ENCODE measurements at places on chromosomes 3 and 15.

GRCh38 chr3:55525436-55525835, 38.3 kb upstream of the WNT5A start:
- no peak for DNase-seq

- DNase-seq: no peak
These were observed 22.1 kb downstream of the RAB8B start for GRCh38 chr15:63211549-63211948.

DNA sequence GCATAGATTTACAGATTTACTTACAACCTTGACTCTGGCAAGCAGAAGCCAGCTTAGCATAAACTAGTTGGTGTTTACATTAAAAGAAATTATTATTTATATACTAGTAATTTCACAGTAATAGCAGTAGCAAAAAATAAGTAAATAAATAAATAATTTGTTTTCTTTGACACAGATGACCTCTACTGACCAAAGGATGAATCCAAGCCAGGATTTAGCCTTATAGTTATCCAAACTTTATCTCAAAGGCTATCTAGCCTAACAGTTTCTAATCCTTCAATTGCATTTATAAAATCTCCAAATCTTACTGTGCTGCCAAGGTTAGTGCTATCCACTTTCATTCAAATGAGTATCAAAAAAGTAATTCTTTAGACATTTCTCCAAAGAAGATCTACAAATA, 64.3 kb downstream of the FRMD5 start:
- no peak for DNase-seq

- DNase-seq: no peak
These were observed 332.6 kb upstream of the KCNMB2 start for GRCh38 chr3:178203650-178204049.

DNA sequence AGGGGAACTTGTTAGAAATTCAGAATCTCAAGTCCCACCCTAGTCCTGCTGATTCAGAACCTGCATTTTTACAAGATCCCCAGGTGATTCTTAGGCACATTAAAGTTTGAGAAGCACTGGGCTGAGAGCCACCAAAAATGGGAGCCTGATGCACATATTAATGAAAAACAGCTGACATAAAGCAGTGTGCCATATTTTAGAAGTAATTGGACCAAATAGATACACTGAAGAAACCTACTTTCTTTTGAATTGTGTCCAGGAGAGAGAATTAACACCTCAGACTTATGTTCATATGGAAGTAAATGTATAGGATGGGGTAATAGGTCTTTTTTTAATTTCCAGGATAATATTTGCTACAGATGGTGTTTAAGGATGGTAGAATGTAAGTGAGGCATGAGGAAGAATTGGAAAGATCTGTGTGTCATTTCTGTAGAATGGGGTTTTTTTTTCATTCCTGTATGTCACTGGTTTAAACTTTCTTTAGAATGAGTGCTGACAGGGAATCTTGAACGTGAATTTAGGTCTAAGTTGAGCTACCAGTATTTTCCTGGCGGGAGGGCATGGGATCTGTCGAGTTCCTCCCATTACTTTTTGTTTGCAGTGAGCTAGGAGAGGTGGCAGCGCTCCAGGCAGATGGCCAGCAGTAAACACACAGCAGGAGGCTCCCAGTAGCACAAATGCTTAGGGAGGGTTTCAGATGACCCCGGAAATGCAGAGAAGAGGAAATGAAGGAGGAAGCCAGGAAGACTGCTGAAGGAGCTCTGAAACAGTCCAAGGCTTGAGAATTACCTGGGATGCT, 185.6 kb downstream of the PLCL2 start:
- DNase-seq: no peak

- DNase-seq: peak; percentile 88
These were observed 89.0 kb upstream of the STRIT1 start for GRCh38 chr3:155382396-155383042.

GRCh38 chr3:69020424-69020823, 6.9 kb upstream of the EOGT start:
- DNase-seq: no peak

DNA sequence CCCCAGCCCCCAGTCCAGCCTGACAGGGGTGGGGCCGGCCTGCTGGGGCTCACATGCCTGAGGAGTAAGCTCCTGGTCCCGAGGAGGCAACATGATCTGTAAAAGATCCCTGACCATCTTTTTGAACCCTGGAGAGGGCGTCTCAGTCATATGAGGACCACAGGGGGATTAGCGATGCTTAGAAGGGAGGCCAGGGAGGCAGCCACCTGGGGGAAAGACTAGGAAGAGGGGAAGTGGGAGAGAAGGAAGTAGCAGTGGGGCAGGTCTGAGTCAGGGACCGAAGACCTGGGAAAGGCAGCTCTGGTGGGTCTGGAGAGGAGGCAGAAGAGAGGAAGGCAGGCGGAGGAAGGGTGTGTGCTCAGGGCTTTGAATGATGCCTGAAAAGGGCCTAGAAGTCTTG, 18.9 kb downstream of the PIF1 start:
- no peak for DNase-seq

DNA sequence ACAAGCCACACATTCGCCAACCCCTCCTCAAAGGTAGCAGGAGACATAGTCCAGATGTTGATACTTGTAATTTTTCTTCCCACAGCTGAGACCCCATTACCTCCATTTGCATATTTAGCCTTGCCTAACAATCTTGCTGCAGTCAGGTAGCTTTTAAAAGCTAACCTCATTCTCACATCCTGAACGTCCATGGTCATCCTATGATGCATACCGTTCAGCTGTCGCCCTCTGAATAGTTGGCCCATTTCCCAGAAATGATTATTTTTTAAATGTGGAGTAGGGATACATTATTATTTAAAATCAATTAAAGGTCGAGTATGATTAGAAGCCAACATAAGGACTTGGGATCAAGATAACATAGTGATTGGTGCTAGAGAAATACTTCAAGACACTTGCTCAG, 165.0 kb downstream of the MEX3B start:
- DNase-seq: no peak

DNA sequence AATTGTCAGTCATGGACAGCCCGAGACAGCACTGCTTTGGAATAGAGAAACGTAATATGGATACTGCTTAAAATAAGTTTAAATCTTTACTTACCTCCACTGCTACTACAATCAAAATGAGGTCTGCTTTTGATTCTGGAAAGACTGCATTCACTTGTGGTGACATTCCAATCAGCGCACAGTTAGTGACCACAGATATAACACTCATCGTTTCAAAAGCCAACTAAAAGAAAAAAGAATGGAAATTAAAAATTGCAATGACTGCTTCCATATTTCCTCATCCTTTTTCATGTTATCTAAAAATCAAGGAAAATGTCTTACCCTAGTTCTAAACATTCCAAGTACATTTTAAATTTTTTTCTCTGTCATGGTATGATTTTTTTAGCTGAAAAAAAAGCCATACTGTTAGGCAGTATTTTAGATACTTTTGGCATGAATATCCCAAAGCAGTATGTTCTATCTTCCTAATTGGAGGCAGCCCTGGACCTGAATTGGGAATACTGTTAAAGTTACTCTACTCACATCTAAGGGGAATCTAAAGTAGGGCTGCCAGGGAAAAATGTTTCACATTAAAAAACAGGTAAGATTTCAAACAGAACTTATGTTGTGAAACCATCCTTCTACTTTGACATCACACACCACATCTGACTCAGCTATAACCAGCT, 72.1 kb downstream of the ANO10 start:
- no peak for DNase-seq

DNA sequence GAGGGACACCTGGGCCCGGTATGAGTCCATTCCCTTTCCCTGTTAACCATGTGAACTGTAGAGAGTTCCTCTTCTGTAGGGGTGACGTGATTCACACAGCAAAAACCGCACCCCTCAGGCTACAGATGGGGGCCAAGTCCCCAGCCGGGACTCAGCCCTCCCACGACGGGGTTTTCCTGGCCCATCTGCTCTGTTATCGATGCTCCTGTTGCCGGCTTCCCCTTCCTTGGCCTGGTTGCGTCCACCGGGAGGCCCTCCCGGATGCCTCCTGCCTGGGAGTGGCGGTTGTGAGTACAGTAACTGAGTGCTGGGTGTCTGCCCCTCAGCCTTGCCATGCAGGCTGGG, 817 bp upstream of the PLXNA1 start:
- DNase-seq: no peak

DNA sequence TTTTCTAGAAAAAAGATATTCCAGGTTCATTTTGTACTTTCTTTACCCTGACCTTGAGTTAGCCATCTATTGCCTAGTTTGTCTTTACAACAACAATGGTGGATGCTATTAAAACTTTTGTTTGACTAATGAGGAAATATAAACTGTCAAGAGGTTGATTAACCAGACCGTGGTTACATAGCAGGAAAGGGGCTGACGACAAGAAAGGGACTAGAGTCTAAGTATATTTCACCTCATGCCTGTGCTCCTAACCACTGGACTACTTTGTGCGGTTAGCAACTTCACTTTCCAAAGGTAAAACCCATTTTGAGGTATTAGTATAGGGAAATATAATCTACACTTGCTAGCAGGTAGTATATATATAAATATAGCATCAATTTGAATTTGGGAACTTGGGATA, 327.1 kb downstream of the SATB1 start:
- no peak for DNase-seq

DNA sequence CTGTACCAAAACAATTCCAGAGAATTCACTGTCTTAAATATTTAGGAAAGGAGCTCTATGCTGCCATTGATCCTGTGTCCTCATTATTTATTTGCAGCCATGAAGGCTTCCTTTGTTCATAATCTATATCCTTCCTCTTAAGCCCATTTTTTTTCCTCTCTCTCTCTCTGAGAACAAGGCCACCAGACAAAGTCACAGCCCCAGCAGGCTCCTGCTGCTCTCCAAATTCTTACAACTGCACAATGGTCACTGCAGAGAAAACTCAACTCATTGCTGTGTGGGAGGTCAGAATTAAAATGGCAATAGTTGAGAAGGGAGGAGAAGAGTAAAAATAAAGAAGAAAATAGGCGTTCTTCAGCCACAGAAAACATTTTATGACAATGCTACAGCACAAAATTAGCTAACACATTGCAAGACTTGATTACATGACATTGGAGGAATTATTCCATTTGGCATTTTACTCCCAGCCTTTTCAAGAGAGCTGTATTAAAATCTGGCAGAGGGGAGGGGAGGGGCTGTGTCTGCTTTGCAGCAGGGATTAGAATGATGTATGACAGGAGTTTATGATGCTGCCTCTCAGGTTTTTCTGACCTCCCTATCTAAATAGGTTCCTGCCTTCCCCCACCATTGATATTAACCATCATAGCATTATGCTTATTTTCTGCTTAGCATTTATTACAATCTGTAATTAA, 399.7 kb upstream of the THBS1 start:
- DNase-seq: no peak

DNA sequence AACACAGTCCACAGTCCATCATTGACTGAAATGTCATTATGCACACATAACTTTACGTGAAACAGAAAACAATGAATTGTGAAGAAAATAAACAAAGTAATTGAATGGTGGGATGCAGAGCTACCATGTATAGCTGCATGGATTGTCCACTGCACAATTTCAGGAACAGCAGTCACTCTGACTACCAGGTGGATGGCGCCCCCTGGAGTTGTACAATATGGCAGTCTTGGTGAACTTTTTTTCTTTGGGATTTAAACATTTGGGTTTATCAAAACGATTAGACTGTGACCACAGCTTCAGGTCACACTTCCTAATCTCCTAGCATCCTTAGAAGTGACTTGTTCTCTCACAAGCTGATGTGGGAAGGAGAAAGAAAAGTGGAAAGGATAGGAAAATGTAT, 48.9 kb upstream of the TCF12 start:
- DNase-seq: peak; percentile 54

GRCh38 chr3:131849616-131850015, 185.2 kb downstream of the CPNE4 start:
- DNase-seq: no peak

GRCh38 chr3:138135833-138136194, 3.6 kb upstream of the A4GNT start:
- DNase-seq: no peak

DNA sequence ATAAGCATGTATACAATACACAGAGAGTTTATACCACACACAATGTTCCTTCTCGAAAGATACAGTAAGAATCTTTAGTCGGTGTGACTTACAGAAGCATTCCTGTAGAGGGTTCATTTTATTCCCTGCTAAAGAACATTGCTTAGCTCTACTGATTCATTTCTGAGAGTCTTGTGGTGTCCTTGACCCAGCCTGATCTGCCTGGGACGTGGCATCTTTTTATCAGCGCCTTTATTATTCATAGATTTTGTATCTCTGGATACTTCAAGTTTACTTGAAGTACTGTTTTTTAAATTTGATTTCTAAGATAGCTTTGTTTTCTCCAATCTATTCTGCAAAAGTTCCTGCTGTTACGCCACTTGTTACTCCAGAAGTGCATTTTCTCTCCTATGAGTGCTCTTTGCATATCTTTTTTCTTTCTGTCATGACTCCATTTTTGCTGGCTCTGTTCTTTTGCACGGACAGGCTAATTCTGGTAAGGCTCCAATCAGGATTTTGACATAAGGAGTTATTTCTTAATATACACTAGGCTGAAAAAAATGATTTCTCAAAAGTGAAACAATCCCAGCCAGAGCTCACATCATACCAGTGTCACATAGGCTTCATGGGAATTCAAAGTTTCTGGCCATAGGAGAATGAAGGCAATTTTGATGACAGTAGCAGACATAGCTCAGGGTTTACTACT, 114.5 kb upstream of the TNIK start:
- DNase-seq: no peak

GRCh38 chr3:125157183-125157582, 55.4 kb downstream of the SLC12A8 start:
- no peak for DNase-seq
